Glomerular endothelial cell (primary cell): ENCODE measurements at places on chromosomes 4 and X.

DNA sequence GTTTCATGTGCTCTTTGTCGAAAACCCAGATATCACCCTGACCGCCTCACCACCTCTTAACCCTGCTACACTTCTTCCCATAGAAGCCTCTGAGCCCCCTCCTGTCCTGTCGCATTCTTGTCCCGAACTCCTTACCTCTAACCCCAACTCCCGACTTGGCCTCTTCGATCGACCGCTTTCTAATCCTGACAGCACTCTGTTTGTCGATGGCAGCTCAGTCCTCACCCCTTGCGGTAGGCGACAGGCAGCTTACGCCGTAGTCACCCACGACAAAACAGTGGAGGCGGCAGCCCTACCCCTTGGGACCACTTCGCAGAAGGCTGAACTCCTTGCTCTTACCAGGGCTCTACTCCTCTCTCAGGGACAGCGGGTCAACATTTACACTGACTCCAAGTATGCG is 961.7 kb downstream of the RPA4 start:
- DNase-seq: no peak

- DNase-seq: no peak
These were observed 2.3 kb downstream of the IRF2 start for GRCh38 chr4:184471881-184472613.

DNA sequence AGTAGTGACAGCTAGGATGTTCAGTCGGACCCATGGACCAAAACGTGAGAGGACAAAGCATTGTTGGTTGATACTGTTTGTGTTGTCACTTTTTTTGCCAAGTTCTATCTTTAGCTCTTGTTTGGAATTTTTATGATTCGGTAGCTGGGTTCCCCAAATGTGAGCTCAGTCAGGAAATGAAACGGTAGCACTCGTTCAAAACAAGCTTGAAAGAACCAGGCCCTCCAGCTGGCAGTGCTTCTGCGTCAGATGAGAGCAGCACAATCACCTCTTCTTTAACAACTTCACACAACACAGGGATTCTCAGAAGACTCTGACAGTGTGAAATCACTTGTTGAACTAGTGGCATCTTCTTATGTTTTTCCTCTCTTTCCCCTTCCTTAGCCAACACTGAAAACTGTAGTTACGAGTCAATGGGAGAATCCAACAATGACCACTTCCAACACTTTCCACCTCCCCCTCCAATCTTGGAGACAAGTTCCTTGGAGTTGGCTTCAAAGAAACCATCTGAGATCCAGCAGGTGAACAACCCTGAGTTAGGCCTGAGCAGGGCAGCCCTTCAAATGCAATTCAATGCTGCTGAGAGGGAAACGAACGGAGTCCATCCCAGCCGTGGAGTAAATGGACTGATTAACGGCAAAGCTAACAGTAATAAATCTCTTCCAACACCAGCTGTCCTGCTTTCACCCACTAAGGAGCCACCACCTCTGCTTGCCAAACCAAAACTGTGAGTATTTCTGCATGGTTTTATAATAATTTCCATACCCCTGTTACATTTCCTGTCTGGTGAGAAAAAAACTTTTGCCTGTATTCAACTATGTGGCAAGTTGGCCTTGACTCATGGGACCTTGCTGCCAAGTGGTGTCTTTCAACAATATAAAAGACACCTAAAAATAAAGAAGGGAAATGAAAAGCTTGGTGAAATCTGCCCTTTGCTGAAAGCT is 214.6 kb downstream of the PALLD start:
- no peak for DNase-seq

GRCh38 chr4:98285676-98286075 is 24.5 kb downstream of the RAP1GDS1 start:
- no peak for DNase-seq

- DNase-seq: no peak
These were observed 16.4 kb upstream of the ACE2 start for GRCh38 chrX:15617111-15617510.

DNA sequence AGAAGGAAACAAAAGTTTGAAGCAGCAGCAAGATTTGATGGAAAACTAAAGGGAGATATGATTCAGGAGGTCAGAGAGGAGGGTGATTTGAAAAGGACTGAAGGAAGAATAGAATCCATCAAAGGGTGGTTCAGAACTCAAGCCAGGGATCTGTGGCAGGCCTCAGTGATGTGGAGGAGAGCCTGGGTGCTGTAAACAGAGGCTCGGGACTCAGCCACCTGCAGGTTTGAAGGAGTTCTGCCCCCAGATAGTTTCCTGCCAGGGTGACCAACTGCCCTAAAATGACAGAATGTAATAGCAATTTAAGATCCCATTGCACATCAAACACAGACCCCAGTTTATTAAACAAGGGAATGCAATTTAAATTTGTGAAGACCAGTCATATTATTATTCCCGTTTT is 204.0 kb upstream of the FAT1 start:
- DNase-seq: no peak

DNA sequence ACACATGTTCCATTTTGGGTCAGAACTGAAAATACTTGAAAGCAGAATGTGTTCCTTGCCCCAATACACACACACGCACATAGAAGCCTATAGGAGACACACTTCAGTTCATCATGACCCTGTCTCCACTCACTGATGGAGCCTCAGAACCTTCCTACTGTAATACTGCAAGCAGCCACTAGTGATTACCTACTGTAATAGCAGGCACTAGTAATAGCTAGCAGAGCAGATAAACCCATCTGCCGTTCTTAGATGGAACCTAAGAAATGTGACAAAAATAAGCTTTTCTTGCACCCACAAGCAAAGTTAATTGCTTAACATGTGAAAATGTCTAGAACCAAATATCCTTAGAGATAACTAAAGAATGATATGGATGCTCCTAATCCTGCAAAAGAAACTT is 13.6 kb downstream of the AMTN start:
- DNase-seq: no peak

GRCh38 chrX:38211891-38212635 is 8.6 kb downstream of the SRPX start:
- DNase-seq: no peak

GRCh38 chr4:66893807-66894206 is 651.5 kb downstream of the CENPC start:
- no peak for DNase-seq

- DNase-seq: no peak
These were observed 56.8 kb downstream of the ZFYVE28 start for GRCh38 chr4:2361366-2362265.

GRCh38 chr4:58191109-58191508 is 1080.9 kb upstream of the IGFBP7 start:
- DNase-seq: no peak

DNA sequence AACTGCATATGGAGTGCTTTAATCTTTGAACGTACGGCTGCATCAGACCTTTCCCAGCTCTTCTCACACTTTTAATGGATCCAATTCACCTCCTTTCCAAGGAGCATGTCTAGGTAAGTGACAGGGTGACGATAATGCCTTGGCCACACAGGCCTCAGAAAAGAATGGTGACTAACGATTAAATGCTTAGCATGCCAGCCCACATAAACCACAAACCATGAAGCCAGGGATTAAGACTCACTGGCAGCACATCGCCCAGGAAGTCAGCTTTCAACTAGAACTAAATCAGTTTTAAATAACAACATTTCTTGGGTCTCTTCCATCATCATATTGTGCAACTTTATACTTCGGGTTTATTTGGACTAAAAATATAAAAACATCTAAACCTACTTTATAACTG is 28.7 kb downstream of the INPP4B start:
- DNase-seq: no peak

- no peak for DNase-seq
These were observed 28.1 kb upstream of the HPRT1 start for GRCh38 chrX:134431894-134432293.

DNA sequence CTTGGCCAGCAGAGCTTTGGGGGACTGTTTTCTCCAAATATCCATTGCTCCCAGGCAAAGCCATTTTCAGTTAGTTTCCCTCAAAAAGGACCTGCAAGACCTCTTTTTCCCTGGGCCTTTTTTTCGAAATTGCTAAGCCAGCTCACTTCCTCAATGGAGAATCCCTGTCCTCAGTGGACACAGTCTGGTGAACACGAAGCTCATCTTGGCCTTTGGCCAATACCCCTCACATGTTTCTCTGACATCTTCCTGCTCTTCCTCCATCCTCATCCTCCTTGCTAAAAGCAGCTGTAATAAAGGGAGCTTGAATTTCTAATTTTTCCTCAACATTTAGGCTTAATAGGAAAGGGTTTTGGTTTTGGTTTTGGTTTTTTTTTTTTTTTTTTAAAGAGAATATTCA is 17.6 kb upstream of the PRPS1 start:
- no peak for DNase-seq

DNA sequence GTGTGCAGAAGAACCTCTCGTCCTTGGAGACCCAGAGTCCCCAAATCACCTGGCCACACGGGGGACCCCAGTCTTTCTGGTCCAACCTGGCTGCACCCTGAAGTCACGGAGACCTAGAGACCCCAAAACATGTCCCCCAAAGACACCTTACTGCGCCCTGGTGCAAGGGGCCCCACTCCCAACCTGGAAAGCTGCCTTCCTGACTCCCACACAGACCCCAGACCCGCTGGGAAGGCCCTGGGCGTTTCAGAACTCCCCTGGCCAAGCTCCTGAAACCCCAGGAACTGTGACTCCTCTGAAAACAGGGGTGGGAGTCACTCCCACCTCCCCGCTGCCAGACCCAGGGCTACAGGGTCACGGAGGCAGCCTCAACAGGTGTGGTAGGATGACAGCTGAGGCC is 12.7 kb upstream of the SHOX start:
- DNase-seq: no peak

GRCh38 chrX:3748052-3748559 is 34.7 kb upstream of the PRKX start:
- DNase-seq: no peak

DNA sequence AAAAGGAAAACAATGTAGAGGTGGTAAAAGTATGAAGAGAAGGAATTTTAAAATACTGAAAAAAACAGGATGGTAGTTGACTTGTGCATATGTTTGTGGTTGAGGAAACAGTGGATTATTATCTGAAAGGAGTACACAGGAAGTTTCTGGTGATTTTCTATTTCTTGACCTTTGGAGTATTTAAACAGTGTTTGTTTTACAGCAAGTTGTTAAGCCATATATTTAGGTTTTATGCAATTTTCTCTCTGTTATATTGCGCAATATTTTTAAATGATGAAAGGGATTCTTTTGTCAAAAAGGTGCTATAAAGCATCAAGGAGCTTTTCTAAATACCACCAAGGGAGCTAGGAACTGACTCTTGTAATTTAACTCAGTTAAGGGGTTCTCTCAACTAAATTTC is 343.1 kb upstream of the MAOA start:
- DNase-seq: no peak

- DNase-seq: no peak
These were observed 10.7 kb downstream of the GPRIN3 start for GRCh38 chr4:89296896-89297295.

GRCh38 chr4:113564493-113564892 is 197.0 kb downstream of the CAMK2D start:
- DNase-seq: no peak

GRCh38 chr4:154001193-154001592 is 212.3 kb upstream of the SFRP2 start:
- no peak for DNase-seq

DNA sequence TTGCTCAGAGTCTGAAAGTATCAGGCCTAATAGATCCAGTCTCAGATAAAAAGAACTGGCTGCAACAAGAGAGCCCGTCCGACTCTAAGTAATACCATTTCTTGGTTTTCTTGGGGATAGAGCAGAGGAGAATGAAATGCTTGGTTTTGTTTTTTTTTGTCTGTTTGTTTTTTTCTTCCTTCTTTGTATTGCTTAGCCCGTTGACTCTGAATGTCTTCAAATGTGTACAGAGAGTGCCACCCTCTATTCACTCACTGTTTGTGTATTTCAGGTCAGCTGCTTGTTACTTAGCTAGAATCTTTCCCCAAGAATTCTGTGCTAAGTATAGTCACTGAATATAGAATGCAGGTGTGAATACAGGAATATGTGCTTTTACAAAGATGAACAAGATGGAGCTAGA is 5.7 kb upstream of the TMEM156 start:
- DNase-seq: no peak

DNA sequence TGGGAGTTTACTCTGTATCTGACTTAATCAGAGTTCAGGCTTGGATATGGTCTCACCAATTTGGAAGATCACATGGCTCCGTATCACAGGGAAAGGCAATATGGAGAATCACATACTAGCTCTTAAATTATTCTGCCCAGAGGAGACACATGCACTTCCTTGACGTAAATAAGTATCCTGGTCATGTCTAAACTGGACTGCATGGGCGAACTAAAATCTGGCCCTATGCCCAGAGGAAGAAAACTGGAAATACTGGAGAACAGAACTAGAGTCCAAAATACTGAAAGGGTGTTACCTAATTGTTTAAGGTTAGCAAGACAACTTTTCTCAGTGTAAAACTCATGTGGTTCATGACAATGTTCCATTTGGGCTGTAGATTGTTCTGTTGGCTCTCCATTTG is 832.3 kb downstream of the RAB28 start:
- no peak for DNase-seq

DNA sequence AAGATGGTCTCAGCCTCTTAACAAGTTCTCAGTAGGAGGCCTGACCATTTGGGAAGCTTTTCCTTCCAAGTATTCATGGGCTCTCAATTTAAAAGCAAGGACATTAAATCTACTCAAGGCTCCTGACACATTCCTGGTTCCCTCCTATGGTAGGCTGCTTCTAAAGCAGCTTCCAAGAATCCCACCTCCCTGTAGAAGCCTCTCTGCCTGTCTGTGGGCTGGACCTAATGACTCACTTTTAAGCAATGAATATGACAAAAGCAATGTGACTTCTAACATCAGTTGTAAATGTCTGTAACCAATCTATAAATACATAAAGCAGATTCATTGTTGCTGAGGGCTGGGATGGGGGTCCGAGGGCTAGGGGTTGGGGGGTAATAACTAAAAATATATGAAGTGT is 99.5 kb upstream of the FAM9B start:
- no peak for DNase-seq

GRCh38 chr4:123102897-123103471 is 180.6 kb upstream of the NUDT6 start:
- DNase-seq: peak; percentile 25

DNA sequence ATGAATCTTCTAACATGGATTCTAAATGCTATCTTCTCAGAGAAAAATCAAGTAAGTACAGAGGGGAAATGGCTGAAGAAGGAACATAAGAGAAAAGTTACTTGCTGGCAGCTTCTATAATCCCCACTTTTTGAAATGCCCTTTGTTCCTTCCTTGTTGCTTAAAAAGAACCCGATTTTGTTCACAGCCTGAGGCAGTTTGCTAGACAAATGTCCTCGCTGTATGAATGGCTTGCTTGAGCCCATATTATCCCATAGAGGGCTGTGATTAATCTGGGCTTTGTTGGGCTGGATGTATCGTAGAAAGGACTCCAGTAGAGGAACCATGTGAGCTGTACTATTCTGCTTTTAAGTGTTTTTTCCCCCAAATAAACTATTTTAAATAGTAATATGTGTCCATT is 134.3 kb upstream of the FGF13 start:
- DNase-seq: no peak

- DNase-seq: no peak
These were observed 39.3 kb upstream of the IQSEC2 start for GRCh38 chrX:53320543-53321229.

DNA sequence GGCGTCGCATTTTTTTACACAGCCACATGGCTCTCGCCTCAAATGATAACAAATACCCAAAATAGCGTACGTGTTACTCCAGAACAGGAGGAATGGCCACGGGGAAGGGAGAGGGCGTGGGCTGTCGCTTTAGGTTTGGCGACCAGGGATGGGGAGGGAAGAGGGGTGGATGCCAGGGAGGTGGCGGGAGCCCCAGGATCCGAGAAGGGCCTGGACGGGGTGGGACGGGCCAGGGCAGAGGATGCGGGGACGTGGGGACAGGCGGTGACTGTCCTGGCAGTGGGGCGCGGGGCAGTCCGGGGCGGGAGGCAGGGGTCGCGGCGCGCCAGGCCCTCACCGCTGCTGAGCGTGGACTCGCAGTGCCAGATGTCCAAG is 631 bp downstream of the TMEM47 start:
- DNase-seq: no peak
